Tongue (tissue), 3 donors: ENCODE measurements at places on chromosomes 12 and 14.

DNA sequence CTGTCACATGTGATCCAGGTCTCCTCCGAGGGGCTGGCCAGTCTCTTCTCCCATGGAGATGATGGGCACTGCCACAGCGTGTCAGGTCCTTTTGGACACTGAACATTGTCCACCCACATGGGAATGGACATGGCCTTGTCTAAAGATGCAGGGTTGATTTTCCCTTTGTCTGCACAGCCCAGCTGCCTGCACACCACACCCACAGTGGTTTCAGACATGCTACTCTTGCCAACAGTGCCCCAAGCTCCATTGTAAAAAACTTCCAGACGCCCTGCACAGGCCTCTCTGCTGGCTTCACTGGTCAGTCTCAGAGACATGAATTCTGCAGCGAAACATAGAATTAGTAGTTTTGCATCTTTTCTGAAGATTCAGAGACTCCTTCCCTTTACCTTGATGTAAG, 18.5 kb downstream of the CD163 start:
- no peak for DNase-seq

- DNase-seq = no peak
Observed at GRCh38 chr12:9741726-9742125, 8.8 kb upstream of the CLECL1 start.

DNA sequence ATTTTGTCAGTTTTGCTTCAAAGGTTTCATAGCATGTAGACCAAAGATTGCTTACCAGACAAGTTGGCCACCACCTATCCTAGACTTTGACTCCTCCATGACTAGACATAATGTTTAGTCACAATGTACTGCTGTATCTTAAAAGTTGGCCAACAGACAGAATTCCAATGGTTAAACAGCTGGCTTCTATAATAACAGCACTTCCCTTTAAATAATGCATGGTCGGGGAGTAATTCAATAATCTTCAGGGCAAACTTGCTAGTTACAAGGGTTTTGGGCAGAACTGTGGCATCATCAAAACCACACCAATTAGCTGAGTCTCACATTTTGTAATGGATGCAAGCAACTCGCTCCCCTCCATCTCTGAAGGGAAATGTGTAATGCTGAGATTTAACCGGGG, 56.9 kb downstream of the IGF1 start:
- DNase-seq = no peak

DNA sequence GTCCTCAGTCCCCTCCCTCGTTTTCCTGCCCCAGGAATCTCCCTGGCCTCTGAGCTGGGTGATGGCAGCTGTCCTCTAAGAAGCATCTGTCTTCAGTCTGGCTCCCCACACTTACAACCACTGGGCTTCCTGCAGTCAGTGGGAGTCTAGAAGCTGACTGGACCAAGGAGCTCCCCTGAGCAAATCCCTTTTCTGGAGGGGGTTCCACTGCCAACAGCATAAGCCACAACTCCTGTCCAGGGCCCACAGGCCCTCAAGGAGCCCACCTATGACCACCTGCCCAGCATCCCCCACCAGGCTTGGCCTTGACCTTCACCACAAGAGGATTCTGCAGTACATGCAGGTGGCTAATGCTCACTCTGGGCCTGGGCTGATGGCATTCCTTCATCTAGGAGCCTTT, 4.1 kb downstream of the RDH16 start:
- DNase-seq = no peak

DNA sequence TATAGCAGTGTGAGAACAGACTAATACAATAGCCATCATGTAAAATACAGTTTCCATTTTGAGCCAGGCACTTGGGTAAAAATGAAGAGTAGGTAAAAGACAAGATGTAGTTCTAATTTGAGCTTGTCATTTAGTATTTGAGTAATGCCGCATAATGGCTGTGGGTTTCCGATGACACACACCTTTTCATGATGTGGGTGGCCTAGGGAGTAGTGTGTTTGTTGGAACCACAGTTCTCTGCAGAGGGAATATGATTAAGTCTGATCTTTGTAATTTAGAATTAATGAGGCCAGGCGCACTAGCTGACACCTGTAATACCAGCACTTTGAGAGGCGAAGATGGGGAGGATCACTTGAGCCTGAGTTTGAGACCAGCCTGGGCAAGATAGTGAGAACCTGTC, 61.8 kb downstream of the RCOR1 start:
- no peak for DNase-seq

GRCh38 chr12:57133013-57133569, 4.8 kb downstream of the LRP1 start:
- DNase-seq = no peak

DNA sequence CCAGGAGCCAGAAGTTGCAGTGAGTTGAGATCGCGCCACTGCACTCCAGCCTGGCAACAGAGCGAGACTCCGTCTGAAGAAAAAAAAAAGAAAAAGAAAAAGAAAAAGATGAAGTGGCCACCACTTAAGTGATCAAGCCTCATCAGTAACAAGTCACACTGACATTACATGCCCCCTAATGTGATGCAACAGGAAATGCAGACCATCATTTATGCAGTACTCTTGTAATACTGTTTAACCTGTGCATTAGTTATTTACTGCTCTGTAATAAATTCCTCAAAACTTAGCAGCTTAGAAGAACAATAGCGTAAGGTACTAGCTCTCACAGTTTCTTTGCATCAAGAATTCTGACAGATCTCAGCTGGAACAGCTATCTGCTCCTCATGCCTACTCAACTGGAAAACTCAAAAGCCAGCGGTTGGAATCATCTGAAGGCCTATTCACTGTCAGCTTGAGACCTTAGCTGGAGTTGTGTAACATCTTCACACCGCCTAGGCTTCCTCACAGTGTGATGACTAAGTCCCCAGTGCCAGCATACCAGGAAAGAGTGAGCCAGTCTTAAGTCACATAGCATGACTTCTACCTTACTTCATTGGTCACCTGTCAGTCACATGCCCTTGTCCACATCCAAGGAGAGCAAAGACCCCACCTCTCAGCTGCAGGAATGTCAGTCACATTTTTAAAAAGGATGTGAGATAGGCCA, 31.5 kb downstream of the EPS8 start:
- DNase-seq = no peak

GRCh38 chr12:49631336-49631907, 8.1 kb downstream of the PRPF40B start:
- no peak for DNase-seq

DNA sequence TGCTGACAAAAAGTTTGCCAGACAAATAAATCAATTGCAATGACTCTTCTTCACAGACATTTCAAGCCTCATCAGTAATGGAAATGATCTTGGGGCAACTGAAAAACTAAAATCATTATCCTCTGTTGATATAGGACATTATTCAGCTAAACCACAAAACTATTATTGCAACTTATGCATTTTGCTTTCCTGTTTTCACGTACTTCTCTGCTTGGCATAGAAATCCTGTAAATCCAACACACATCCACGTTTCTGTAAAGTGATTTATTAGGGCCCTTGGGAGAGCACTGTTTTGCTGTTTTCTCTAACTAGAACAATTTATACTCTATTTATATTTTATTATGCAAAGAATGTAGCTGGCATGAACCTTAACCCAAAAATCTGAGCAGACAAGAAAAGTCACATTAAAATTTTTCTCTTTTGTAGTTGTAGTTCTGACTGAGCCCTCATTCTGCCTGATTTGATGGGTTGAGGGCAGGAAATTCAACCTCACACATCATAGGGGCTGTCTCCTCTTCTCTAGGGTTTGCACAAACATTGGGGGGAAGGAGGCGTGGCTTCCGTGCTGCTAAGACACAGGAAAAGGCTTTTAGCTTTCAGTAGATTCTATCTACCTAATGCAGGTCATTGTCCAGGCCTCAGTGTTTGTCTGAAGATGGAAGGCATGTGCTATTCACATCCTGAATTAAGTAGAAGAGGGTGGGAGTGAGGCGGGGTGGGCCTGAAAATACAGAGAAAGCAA, 11.5 kb upstream of the NUP107 start:
- DNase-seq = no peak
